Right lung (tissue), 10 donors: ENCODE measurements at places on chromosomes 3 and 15. TPM values are rescaled to one million over a fixed set of nuclear protein-coding genes. Genes with fewer than 3 reads are reported as not detected.

Gene ARL14
- not detected for polyA plus RNA-seq

Gene MUC20
- polyA plus RNA-seq: 14.2 TPM

Gene FBXL2
- polyA plus RNA-seq: 33.5 TPM

Gene SLC22A14
- 0.19 TPM for polyA plus RNA-seq

Gene LIPH
- 2.9 TPM for polyA plus RNA-seq

Gene HRG
- 0.10 TPM for polyA plus RNA-seq

Gene BUB1B
- polyA plus RNA-seq: 58.1 TPM

Gene RAD51
- 12.2 TPM for polyA plus RNA-seq

DNA sequence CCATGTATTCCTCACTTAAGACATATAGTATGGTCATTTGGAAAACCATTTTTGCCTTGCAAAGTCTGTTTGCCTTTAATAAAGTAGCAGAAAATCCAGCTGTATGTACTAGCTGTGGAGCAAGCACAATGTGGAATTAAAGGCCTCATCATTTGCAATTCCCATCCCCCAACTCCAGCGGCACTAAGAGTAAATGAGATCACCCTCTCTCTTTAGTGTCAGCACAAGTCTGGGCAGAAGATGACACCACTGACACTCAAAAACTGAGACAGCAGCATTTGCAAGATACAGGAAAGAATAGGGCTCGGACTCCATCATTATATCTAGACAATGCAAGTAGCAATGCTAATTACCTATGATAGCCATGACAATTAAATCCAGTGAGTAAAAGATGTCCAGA is 24.7 kb upstream of the DYNC1LI1 start:
- no peak for DNase-seq

DNA sequence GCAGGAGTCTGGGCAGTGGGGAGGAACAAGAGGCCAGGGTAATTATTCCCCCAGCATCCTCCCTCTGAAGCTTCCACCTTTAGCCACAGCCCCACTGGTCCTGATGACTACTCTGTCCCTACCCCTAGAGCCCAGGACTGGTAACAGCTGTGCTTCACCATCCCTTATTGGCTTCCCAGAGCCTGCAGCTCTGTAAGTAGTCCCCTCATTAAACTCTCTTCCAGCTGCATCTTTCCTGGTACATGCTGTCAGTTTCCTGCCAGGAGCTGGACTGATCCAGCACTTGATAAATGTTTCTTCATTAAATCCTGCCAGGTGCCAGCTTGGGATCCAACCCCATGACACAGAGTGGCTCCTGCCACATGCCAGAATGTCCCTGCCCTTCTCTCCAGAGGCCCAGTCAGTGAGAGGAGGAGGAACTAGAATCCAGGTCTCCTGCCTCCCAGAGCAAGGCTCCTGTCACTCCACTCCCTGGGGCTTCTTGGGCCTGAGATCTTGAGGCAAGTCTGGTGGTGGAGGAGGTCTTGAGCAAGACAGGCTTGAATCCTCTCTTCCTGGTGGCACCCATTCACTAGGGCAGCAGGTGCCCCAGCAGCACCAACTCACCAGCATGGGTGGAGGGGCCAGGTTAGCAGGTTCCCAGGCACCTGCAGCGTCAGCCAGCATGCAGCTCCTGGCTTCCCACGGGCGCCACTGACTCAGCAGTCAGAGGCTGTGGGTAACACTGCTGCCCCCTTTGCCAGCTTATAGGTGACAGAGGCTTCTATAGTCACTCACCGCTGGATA is 27.6 kb downstream of the FBXW12 start:
- no peak for DNase-seq

DNA sequence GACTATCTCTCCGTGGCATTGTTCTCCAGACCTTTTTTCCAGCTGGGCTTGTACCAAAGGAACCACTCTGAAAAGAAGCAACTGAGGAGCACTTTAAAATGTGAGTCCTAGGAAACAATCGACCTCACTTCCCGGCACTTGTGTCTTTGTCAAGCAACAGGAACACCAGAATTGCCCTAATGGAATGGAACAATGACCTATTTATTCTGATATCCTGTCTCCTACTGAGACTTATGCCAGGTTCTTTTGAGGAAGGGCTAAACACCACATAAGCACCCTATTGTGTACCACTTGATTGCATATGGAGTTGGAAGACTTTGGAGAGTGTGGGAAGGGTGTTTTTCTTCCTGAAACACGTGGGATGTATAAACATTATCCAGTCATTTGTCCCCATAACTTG is 56.8 kb upstream of the TGFBR2 start:
- DNase-seq: no peak

DNA sequence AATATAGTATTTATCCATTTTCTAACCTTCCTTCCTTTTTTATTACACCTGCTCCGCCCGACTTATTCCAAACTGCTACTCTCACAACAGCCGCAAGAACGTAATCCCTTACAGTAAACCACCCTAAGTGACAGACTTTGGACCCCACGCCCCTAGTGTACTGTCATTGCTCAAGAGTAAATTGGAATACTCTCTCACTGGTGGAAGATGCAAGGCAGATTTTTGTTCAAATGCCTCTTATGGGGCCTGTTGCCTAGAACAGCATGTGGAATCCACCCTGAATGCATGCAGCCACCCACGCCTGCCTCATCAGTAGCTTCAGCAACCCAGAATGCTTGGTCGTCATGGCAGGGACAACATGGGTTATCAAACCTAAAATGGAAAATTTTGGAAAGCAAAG is 226.2 kb upstream of the ST8SIA2 start:
- no peak for DNase-seq

DNA sequence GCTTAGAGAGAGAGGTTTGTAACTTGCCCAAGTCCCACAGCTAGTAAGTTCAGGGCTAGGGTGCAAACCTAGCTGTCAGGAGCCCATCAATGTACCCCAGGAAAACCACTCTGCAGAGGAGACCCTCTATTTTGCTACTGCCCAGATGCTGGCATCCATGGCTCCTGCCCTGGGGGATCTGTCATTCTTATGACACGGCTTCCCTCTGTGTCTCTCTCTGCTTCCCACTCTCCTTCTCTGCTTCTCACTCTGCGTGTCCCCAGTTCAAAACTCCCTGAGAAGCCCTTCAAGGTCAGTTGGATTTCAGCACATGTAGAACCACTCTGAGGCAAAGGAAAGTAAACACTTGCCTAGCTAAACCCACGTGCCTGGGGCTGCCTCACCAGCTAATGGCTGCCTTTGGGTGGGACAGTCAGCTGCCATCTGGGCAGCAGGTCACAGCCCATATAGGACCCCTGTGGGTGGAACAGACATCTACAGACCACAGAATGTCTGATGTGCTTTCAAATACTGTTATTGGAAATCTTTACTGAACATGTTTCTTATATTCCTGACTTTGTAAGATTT is 29.4 kb upstream of the SLCO2A1 start:
- DNase-seq: no peak

- DNase-seq: no peak
Measured at GRCh38 chr3:39108200-39108710, 775 bp downstream of the TTC21A start.

- no peak for DNase-seq
Measured at GRCh38 chr15:100230784-100231183, 111.0 kb downstream of the ADAMTS17 start.

DNA sequence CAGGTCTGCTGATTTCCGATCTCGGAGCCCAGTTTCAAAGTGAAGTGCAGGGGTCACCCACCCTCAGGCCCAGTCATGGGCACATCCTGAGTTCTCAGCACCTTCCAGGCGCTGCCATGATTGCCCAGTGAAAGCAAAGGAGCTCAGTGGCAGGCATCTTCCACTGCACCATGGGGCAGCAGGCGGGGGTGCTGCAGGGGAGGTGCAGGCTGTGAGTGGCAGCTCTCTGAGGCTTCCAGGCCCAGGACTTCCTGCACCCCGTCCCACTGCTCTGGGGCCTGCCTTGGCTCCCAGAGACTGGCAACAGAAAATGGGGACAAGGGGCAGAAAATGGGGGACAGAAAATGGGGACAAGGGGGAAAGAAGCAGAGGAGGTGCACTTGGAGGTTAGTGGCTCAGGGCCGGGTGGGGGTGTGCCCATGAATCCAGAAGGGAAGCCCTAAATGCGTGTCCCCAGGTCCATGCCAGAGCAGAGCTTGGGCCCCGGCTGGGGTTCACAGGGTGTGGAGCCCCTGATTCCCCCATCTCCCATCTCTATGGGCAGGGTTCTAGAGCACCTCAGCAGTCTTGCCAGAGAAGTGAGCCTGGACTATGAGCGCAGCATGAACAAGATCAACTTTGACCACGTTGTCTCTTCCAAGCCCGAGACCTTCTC is 28.0 kb downstream of the DNAH1 start:
- DNase-seq: no peak

DNA sequence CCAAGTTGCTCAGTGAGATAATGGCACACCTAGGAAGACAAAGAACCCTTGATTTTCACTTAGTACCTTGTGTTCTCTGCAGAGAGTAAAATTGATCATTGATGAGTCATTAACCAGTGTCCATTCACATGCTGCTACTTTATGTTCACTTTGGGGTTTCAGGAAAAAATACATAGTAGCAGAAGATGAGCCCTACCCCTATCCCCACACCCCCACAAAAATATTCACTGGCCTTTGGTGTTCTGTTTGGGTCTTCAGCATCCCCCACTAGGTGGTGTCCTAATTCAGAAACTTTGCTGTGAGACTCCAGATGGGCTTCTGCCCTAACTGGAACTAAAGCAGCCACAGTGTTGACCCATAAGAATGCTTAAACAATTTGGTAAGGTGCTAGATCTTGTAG is 178.8 kb downstream of the KLHL25 start:
- DNase-seq: no peak

DNA sequence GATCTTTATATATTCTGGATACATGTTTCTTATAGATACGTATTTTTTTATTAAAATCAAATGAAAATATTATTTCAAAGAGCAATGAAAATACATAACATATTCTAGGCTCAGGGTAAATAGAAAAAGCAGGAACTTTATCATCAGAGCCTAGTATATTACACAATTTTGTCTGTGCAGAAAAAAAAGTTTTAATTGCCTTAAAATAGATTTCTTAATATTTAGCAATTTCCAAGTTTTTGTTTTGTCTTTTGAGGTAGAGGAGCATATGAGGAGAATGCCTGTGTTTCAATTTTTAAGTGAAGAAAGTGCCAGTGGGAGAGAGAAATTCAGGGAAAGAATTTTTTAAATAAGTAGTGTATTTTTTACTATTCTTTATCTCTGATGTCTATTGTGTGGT is 10.5 kb downstream of the CAPN7 start:
- no peak for DNase-seq

DNA sequence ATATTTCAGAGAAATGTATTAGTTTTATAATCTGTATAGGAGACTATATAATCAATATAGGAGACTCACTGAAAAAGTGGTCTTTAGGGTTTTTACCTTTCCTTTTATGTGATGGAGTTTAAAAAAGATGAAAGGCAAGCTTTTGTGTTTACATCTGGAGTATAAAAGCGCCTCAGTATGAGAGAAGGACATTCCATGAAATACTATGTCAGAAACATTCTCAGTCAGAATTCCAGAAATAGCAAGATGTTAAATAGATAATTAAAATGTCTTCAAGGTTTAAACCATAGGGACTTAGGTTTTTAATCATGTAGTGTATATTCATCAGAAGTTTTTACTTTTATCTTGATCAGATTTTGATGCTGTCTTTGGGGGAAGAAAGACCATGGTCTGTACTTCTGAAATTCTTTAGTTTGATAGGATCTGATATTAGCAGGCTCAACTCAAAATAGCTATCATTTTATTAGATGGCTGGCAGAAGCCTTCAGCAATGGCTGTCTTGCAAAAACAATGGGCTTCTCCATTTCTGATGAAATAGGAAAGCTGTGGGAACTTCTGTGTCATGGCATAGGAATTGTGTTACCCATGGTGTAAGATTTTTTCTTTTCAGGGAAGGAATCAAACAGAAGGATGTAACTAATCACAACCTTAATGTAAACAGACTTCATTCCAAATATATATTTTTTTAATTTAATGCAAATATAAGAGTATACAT is 209.6 kb upstream of the PLSCR5 start:
- DNase-seq: no peak

DNA sequence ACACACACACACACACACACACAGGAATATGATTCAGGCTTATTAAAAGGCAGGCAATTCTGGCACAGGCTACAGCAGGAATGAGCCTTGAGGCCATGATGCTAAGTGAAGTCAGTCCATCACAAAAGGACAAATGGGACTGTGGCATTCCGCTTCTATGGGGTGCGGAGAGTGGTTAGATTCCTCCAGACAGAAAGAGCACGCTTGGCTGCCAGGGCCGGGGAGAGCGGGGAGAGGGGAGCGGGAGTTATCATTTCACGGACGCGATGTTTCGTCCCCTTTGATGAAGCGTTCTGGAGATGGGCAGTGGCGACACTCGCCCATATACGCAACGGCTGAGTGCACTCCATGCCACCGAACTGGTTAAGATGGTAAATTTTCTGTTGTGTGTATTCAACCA is 58.5 kb upstream of the FAM174B start:
- DNase-seq: peak; percentile 68

- no peak for DNase-seq
Measured at GRCh38 chr3:41975416-41976103, 13.7 kb upstream of the ULK4 start.

- no peak for DNase-seq
Measured at GRCh38 chr3:156511987-156512677, 42.8 kb downstream of the SSR3 start.

- DNase-seq: no peak
Measured at GRCh38 chr3:11726146-11726545, 82.4 kb upstream of the VGLL4 start.

DNA sequence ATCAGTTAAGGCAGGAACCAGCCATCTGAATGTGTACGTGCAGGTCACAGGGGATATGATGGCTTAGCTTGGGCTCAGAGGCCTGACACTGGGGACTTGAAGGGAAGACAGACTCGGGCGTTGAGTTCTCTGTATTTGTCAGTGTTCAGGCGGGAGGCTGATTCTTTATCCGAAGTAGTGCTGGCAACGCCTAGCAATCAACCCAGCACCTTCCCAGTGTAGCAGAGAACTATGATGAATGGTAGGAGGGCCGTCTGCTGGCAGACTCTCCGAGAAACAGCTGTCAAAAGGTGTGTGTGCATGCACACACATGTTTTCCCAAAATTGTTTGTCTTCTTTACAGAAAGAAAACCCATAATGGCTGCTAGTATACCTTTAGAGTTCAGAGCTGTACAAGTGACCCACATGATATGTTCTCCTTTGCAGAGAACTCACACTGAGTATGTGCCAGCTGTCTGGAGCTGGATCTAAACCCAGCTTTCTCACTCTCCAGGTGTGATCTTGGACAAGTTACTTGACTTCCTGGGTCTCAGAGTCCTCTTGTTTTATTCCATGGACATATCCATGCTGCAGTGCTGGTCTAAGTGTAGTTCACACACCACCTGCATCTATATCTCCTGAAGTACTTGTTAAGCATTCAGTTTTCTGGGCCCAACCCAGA is 74.5 kb upstream of the LARS2 start:
- no peak for DNase-seq

GRCh38 chr3:6229778-6230410 is 631.0 kb upstream of the GRM7 start:
- no peak for DNase-seq
